ENCODE measurements at places on chromosomes 6 and 20. TPM values are rescaled to one million over a fixed set of nuclear protein-coding genes. Genes with fewer than 3 reads are reported as not detected.
A peak's percentile ranks its signal among the peaks of the same experiment; 100 is the strongest.

DNA sequence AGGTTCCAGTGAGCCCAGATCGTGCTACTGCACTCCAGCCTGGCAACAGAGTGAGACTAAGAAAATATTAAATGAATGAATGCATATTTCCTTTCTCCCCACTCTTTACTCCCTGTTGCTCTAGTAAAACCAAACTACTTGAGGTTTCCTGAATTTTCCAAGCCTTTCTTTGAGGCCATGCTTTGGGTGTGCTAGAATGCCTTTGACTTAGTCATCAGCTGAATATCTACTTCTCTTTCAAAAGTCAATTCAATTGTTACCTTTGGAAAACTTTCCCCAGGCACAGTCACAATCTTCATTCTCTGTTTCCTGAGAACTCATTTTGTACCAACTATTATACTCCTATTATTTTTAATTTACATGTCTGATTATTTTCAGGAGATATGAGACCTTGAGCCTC lies 27.5 kb upstream of the CEP85L start:
- no peak for DNase-seq

DNA sequence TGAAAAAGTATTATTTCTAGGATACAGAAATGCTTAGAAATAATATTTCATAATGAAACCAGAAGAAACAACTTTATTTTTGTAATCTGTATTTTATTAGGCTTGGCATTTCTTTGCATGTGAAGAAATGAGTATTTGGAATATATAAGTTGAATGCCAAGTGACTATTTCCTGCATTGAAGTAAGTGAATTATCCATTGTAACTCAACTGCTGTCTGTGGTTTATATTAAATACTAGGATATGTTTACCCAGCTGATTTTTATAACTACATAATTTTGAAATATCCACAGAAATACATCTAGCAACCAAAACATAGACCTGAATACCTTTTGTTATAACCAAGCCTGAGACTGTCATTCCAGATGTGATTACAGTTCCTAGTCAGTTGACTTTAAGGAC lies 207.6 kb downstream of the THBS2 start:
- DNase-seq: no peak

DNA sequence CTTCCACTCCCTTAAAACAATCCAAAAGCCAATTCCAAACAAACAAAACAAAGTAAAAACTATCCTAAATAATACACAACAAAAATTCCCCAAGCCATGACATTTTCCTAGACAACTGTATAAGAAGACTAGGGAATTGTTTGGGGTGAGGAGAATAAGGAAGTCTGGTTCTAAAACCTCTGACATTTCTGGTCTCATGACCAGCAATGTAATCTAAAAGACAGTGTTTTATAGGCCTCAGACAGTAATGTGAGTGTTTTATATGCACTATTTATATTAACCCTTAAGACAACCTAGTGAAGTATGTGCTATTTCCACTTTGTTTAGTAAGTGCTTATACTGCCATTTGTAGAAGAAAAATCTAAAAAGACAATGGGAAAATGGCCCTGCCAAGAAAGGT lies 13.0 kb upstream of the RCAN2 start:
- DNase-seq: no peak

DNA sequence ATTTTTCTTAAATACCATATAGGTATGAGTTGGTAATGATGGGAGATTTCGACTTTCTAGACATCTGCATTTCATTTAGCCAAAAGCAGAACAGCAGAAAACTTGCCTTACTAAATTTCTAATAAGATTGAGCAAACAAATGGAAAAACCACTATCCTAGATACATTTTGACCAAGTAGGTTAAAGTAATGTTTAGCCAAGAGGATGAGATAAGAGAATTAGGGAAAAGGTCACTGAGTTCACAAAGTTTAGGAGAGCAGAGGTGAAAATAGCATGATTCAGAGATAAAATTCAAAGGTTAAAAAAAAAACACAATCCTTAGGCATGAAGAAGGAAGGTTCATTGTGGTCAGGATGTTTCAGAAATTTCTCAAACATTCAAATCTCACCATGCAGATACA lies 450.3 kb downstream of the CD83 start:
- DNase-seq: no peak

DNA sequence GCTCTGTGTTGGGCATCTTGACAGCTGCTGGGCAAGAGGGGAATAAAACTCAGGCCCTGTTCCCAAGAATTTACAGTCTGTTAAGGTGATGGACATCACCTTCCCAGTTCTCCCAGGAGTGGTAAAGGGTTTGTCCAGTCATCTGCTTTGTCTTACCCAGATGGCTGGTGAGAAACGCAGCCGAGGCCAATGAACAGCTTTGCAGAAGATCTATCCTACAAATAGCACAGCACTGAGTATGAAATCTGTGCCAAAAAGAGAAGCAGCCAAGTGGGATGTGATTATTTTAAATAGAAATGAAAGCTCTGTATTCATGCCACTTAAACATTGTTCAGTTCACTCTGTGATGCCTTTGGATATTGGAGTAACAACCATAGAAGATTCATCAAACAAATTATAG lies 132.7 kb upstream of the SLC22A16 start:
- DNase-seq: no peak

- no peak for DNase-seq
These were observed 207.0 kb upstream of the SIM1 start for GRCh38 chr6:100671740-100672139.

- no peak for DNase-seq
These were observed 15.6 kb upstream of the LBP start for GRCh38 chr20:38330638-38331037.

DNA sequence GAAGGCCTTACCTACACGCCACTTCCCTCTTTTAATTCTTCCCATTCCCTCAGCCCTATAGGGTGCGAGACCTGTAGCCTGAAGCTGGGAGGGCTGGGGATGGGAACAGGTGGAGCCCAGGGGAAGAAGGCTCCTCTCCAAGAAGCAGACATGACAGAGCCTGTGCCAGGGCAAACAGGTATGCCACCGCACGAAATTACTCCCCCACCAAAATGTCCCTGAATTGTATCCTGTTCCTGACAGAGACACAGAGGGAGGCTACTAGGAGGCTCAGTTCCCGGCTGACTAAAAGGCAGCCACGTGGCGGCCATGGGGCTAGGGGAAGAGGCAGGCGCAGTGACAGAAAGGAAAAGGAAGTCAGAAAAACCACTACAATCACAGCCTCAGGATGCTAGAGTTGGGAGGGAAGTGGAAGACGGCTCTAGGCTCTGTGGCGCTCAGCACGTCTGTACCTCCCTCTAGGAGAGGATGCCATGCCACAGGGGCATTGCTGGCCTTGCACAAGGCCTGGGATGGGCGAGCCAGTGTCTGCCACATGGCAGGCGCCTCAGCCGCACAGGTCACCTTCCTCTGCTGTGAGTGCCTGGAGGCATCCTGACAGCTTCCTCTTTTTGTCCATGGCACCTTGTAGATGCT lies 27.7 kb downstream of the TFEB start:
- DNase-seq: peak; percentile 26

- DNase-seq: no peak
These were observed 27.7 kb downstream of the MDGA1 start for GRCh38 chr6:37669887-37670437.

- no peak for DNase-seq
These were observed 849.9 kb upstream of the EYS start for GRCh38 chr6:66556936-66557335.

DNA sequence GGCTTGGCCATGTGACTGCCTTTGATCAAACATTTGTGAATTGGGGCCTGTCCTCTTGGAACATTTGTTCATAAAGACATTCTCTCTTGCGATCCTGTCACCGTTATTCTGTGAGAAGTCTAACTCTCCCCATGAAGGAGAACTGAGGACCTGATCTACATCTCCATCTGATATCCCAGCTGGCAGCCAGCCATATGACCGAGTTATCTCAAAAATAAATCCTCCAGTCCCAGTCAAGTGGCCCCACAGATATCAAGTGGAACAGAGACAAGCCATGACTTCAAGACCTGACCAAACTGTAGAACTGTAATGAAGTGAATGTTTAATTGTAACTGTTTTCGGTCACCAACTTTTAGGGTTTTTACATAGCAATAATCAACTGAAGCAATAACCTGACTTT lies 25.7 kb downstream of the SNX3 start:
- DNase-seq: no peak

- peak; percentile 15 for DNase-seq
These were observed 31.8 kb downstream of the MYB start for GRCh38 chr6:135212935-135213334.

GRCh38 chr20:63152322-63153253 lies 63.3 kb downstream of the YTHDF1 start:
- DNase-seq: no peak

DNA sequence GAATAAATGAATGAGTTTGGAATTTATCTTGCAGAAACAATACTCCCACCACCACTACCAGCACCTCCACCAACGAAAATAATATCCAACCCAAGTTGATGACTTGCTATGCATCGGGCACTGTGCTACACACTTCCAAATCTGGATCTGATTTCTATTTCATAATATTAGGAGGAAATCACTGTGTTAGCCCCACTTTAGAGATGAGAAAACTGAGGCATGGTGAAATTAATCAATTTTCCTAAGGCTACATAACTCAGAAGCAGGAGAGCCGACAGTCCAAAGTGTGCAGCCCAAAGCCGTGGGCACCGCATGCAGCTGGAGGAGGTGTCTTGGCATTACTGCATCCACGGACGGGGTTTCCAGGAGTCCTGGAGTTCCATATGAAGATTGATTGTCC lies 17.6 kb downstream of the TCF15 start:
- no peak for DNase-seq

KCNS1 gene
- not detected for total RNA-seq

OR2B6 gene
- not detected for total RNA-seq

LY86 gene
- total RNA-seq: 10.2 TPM

LY6G6C gene
- total RNA-seq: 1.2 TPM

NPBWR2 gene
- total RNA-seq: not detected

PCIF1 gene
- 44.0 TPM for total RNA-seq

ACSS1 gene
- total RNA-seq: 47.4 TPM

ARFGAP1 gene
- total RNA-seq: 105 TPM

Measured in naive thymus-derived CD4-positive, alpha-beta T cell (primary cell).